ENCODE measurements at places on chromosomes 1 and 21.

DNA sequence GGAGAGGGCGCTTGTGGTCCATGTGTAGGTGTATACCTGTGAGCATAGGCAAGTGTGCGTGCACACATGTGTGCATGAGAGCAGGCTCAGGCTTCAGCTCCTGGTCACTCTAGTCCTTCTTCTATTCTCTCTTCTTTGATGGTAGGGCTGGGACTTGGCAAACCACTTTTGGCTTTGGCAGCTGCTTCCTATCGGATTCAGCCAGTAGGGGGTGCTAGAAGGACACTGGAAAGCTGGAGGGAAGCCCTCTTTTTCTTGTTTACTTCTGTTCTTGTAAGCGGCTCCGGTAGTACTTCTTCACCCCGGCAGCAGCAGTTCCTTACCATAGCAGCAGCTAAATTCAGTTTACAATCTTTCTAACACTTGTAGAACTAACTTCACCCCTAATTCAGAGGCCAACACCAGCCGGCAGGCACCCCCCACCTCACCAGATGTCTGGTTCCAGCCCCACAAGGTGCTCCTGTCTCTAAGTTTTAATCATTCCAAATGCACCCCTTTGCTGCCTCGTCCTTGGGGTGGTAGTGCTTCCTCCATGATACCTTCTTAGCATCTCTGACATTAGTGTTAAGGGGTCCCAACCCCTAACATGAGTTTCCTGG is 25.1 kb downstream of the NENF start:
- peak; percentile 34 for DNase-seq

DNA sequence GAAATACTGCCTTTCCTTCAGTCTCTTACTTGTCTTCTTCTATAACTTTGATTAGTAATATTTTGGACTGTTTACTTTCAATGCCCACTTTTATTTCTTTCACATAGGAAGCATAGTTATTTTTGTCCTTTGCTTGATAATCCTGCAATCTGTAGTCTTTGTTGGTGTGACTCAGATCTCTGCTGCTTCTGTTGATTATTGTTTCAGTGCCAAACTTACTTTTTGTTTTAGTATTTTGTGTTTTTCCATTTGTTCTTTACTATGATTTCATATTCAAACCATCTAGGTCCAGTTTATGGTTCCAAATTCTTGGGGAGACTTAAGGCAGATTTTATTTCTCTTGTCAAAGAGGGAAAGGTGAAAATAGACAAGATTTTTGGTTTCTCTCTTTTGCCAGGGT is 399.9 kb downstream of the HLX start:
- no peak for DNase-seq

GRCh38 chr1:214404154-214404553 is 123.2 kb downstream of the SMYD2 start:
- no peak for DNase-seq

DNA sequence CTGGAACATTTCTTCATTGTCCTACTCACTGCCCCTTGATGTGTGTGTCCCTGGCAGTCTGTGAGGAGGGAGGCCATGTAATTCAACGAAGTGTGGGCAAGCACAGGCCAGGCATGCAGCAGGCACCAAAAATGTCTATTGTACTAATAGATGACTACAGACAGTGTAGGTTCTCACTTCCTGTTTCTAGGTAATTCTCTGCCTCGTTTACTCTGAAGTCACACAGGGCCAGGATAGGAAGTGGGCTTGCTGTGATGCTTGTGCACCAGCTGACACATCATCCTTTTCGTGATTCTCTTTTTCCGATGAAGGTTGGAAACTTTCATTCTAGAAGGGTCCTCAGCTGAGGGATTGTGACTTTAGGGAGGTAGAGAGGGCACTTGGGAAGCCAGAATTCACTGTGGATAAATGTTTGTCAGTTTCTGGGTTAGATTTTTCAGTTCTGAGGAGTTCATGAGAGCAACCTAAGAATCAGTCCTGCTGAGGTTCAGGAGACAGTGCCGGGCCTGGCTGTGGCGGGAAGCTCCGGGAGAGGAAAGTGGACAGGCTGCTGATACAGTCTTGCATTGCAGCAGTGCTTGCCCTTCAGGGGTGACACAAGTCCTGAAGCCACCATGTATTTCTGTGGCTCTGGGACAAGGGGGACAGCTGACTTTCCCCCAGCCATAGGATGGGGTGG is 4.3 kb upstream of the CSF1 start:
- DNase-seq: peak; percentile 49

DNA sequence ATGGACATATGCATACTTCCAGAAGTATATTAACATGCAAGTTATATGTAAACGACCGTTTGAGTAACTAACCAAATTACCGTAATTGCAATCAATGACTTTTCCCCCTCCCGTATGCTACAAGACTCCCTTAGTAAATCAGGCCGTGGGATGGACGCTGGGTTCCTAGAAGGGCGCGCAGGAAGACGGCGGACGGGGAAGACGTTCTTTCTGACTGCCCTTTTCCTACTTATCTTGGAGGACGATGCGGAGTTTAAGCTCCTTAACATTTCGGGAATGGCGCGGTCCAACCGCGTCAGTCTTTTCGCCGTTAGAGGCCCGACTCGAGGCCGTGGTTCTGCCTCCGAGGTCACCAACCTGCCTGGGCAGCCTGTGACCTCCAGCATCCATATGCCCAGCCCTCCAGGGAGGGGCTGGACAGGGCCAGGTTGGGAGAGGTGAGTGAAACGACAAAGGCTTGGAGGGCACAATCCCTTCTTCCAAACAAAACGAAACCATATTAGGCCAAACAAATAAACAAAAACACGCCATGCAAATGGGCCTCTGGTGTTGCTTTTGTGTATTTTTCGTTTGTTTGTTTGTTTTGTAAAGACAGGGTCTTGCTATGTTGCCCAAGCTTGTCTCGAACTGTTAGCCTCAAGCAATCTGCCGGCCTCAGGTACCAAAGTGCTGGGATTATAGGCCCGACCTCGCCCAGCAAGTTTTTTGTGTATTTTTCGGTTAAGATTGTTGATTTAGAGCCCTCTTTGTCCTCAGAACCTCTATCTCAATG is 873 bp upstream of the PI4KB start:
- DNase-seq: no peak

- DNase-seq: no peak
These were observed 12.4 kb downstream of the CBR1 start for GRCh38 chr21:36082237-36082664.

GRCh38 chr1:212433577-212434462 is 1.1 kb downstream of the NENF start:
- no peak for DNase-seq

GRCh38 chr1:29876902-29877301 is 640.6 kb downstream of the PTPRU start:
- DNase-seq: no peak

- DNase-seq: no peak
These were observed 96.8 kb downstream of the INTS7 start for GRCh38 chr1:211938561-211938997.

DNA sequence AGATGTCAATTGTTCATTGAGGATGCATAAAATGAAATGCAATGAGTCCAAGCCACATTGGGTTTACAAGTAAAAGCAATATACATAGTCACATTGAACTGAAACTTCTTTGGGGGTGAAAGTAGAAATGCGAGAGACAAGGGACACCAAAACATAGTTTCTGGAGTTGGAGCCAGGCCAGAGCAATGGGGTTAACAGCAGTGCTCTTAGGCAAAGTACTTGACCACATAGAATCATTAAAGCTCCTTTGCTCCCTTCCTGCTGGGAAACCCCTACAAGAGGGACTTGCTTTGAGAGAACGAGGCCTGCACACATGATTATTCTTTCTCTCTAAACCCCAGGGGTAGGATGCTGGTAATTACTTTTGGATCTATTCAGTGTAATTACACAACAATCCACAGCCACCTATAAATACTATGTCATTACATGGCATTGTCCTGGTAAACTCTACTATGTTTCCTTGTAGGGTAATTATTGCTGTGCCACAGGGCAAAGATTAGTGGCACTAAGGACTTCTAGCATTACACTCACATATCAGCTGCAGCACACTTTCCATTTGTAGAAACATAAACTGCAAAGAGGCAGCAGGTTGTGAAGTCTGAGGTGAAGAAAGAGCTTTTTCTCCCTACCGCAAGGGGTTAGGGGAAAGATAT is 421.6 kb upstream of the PBX1 start:
- DNase-seq: no peak

GRCh38 chr1:192159781-192160180 is 1.5 kb downstream of the RGS18 start:
- no peak for DNase-seq

GRCh38 chr1:209318181-209319056 is 265.1 kb upstream of the CAMK1G start:
- no peak for DNase-seq

GRCh38 chr1:81437213-81437612 is 363.5 kb upstream of the ADGRL2 start:
- DNase-seq: no peak

Data from activated CD4-positive, alpha-beta T cell treated with anti-CD3 and anti-CD28 coated beads, Interleukin-2, amount 50 U/mL, for 4 hours (primary cell).